Stimulated activated CD8-positive, alpha-beta memory T cell treated with anti-CD3 and anti-CD28 coated beads, Interleukin-4, amount 100 ng/mL, for 48 hours (primary cell): ENCODE measurements at places on chromosomes 12 and 14.

DNA sequence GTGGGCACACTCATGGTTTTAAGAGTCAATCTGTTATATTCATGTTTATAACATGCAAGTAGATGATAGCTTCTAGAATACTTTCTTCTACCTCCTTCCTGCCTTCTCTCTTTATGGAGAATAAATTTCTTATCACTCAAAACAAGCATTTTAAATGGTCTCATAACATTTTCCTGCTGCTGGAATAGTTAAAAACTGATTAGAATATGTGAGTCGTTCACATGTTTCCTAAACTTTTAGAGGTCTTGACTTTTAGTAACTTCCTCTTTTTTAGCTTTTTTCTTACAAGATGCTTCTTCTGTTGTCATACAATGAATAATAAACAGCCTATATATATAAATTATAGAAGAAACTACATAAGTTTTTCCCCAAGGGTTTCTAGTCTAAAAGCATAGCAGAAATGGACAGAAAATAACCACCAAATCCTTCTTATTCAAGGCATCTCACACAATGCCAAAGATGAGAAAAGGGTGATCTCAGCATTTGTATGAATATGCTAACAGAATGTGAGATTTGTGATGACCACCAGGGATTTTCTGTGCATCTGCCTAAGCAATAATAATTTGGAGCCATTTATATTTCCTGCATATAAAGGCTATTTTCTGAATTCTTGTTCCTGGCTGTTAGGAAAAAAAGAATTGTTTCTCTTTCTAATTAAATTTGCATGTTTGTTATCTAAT is 127.8 kb downstream of the DAAM1 start:
- DNase-seq, result no peak

DNA sequence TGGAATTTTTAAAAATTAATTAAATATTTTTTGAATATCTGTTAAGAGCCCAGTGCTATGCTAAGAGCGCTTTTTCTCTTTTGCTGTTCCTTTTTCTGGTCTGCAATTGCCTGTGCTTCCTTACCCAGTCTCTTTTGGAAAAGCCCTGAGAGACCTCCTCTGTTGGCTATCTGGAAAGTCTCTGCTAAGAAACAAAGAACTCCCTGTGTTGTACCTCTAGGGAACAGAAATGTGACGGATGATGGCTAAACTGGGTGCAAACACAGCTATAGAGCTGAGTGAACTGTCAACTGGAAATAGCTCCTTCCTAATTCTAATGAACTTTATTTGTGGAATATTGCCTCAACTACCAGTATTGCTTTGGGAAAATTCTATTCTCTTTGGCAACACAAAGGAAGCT is 261.6 kb upstream of the NOVA1 start:
- no peak for DNase-seq

DNA sequence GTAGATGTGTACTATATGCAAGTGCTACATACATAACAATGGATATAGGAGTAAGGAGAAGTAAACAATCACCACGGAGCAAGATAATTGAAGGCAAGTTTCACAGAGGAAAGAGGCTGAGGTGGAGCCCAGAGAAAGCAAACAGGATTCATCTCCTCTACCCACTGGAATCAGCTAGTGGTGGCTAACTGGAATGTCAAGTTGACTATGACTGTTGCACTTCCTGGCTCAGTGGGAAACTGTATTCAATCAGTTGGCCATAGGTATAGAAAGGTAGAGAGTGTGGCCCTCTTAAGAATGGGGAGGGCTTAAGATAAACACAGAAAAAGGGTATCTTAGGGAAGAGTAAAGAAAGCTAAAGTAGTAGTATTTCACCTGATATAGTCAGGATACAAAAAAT is 62.4 kb downstream of the MAP4K5 start:
- no peak for DNase-seq

- DNase-seq, result no peak
Observed at GRCh38 chr12:80936642-80937390, 918 bp downstream of the LIN7A start.

GRCh38 chr14:101133068-101133467 is 229.5 kb upstream of the RTL1 start:
- no peak for DNase-seq

- no peak for DNase-seq
Observed at GRCh38 chr14:48527832-48528231, 852.4 kb upstream of the MDGA2 start.

DNA sequence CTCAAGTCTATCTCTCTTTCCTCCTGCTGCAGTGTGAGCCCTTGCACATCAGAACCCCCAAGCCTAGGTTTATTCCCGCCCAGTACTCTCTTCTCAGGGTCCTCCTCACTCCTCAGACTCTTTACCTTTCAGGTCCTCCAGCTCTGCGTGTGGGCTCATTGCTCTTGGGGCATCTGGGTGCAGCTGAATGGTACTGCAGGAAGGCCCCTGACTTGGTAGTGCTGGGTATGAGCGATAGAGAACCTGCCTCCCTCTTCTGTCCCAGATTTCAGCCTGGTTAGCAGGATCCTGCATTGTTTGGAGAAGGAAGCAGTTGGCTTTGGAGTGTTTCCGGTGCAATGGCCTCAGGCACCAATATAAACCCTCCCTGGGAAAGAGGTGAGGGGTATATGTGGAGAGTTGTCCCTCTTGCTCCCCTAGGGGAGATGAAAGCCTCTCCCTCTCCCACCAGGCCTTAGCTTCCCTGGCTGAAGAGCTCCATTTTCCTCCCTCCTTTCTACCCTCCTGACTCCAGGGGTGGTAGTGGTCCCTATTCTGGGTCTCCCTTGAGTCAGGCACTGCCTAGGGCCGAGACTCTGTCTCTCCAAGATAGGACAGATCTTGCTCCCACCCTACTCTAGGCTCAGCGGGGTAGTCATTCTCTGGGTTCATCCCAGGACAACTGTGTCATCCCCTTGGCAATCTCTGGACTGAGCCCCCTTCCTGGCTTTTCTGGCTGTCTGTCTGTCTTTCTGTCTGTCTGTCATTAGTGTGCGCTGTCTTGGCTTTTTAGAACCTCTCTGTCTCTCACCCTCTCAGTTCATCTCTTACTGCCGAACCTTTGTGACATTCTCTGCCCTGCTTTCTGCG is 3.8 kb downstream of the LRP1 start:
- no peak for DNase-seq

GRCh38 chr12:23415180-23415579 is 534.3 kb downstream of the SOX5 start:
- no peak for DNase-seq

DNA sequence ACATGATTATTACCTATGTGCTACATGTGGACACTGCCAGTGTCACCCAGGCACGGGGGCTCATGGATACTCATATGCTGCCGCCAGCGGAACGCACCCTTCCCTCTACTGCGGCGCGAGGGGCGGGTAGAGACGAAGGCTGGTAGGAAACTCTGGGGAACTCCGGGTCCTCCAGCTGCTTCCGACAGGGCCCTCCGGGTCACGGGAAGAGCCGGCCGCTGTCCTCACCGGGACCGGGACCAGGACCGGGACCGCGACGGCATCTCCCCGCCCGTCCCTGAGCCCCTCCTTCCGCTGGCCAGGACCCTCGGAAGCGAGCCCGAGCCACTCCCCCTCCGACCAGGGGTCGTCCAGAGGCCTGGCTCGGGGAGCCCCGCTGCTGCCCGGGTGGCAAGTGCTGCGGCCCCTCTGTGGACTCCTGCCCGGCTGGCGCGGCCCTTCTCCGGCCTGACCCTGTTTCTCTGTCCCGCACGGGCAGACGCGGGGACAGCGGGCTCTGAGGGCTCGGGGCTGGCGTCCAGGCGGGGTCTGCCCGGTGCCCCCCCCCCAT is 209.6 kb downstream of the ADGRD1 start:
- DNase-seq, result no peak

- DNase-seq, result peak; percentile 58
Observed at GRCh38 chr14:60753264-60754119, 18.9 kb downstream of the MNAT1 start.

DNA sequence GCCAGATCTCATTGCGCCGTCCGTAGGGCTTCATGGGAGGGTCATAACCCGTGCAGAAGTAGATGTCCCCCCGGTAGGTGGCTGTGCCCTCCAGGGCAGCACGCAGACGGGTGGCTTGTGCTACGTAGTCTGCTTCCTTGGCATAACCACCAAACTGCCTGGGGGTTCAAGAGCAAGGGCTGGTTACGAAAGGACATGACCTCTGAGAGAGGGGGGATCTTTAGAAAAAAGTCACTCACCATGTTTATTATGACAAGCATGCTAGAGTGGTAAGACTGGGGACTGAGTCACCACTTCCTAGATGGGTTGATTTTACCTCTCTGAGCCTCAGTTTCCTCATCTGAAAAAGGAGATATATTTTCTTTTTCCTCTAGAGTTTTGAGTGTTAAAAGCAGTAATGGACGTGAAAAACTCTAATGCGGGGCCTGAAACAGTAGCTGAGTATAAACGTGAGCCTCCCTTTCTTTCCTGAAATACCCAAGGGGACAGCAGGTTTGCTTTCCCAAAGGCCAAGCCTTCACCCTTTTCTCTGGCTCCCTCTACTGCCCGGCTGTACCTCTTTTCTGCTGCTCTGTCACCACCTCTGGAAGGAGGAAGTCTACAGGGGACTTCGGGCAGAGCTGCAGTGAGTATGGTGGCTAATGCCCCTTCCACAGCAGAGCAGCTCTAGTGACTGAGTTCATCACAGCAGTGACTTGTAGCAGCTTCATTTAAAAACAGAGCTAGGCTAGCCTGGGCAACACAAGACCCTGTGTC is 23.5 kb upstream of the GPRC5D start:
- DNase-seq, result no peak

DNA sequence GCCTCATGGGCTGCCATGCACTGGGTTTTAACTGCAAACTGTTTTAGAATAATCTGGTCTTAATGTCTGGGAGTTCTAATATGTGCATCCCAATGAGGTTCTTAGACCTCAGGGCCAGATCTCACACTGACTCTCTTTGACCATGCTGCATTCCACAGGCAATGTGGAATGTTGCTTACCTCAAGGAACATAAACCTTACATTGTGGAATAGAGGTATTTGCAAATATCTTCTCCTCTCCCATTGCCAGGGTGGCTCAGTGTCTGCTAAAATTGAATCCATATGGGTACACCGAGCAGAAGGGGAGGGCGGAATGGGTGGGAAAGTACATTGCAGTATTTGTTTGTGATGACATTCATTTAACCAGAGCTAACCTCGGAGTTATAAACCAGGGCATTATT is 78.6 kb downstream of the CHST11 start:
- DNase-seq, result no peak

DNA sequence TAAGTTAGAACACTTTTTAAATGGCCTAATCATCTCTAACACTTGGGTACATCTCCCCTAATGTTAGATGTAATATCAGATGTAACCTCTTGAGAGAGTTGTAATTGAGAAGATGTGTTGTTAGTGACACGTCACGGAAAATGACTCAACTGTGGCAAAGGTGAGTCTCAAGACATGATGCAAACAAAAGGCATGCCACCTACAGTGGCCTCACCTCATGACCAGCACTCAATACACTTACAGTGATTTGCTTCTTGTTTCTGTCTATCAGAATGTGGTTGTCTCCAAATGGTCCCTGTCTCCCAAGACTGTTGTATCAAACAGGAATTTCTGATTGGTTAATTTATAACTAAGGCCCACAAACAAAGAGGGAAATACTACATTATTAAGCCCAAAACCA is 91.2 kb downstream of the SLC25A21 start:
- no peak for DNase-seq

DNA sequence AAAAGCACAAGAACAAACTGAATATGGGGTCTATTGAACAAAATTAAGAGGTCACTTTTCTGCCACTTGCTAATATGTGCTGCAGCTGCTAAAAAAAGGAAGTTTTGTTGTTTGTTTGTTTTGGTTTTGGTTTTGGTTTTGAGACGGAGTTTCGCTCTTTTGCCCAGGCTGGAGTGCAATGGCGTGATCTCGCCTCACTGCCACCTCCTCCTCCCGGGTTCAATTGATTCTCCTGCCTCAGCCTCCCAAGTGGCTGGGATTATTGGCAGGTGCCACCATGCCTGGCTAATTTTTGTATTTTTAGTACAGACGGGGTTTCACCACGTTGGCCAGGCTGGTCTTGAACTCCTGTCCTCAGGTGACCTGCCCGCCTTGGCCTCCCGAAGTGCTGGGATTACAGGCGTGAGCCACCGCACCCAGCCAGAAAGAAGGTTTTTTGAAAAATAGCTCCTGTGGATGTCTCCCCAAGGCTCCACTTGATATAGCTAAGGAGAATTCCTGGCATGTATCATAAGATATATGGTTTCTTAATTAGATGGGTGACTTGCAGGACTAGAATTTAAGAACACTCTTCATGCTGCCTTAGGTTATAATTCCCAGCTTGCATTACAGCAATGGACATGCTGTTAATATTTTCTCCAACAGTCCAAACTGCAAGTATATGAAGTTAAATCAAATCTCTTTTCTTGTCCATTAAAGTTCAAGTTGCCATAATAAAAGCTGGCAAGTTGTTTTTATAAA is 237.6 kb upstream of the AMIGO2 start:
- DNase-seq, result no peak

- no peak for DNase-seq
Observed at GRCh38 chr12:88562846-88563582, 17.3 kb downstream of the KITLG start.

- DNase-seq, result peak; percentile 79
Observed at GRCh38 chr12:57214398-57214781, 2.2 kb upstream of the NXPH4 start.

GRCh38 chr12:26884765-26885576 is 52.0 kb upstream of the ITPR2 start:
- peak; percentile 86 for DNase-seq

DNA sequence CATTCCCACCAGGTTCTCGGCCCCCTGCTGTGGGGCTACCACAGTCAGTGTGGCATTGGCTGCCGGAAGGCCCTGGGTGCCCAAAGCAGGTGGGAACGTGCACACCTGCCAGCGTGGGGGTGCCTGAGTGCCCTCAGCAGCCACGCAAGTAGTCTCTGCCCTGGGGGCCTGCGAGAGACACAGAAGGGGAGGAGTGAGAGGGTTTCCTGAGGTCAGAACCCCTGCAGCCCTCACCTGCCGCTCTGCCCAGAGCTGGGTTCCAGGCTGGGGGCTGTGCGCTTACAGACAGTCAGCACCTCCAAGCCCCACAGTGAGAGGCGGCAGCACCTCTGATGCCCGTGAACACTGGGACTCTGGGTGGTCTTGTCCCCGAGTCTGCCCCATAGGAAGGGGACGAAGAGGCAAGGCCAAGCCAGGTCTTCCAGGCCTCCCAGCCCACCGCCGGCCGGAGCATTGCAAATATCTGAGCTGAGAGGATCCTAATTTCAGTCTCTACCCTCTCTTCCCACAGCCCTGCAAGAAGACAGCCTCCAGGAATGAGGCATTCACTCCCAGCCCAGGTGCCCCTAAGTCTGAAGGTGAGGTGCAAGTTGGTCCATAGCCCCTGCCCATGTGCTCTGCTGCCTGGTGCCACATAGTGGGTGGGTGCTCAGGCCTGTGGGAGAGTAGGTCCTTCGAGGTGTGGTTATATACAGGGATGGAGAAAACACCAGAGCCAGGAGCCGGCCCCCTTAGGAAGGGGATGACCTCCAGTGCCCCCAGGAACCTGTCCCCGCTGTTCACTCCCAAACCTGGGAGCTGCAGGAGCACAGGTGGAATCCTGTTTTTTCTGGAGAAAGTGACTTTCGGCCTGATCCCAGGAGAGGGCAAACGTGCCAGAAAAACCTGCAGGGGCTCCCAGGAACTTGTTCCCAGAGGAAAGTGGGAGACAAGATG is 291.1 kb upstream of the RTL1 start:
- DNase-seq, result peak; percentile 7
